ENCODE measurements at places on chromosomes 7 and 10. TPM values are rescaled to one million over a fixed set of nuclear protein-coding genes. Genes with fewer than 3 reads are reported as not detected.

The EN2 gene
- polyA plus RNA-seq = not detected

The DRGX gene
- not detected for polyA plus RNA-seq

DNA sequence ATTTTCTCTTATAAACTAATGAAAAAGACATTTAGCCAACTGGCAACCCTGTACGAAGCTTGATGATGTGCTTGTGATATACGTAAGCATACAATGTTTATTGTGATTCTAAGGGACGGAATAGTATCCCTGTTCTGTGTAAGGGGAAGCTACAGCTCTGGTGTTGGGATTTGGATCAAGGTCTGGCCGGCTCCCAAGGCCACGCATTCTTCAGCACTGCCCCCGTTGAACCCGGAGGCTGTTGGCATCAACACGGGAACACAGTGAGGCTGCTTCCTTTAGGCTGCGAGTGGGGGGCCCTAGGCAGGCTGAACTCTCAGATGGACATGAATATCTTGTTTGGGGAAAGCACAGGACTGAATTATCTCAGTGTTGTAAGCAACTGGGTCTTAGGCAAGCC, 180.6 kb downstream of the CAMK1D start:
- no peaks in the 10 kb centered on the region for H3K4me1 ChIP-seq
- no peak overlapping the region for H3K4me3 ChIP-seq
- no peaks in the 10 kb centered on the region for H3K36me3 ChIP-seq
- no peak overlapping the region for H3K27ac ChIP-seq
- no peaks in the 10 kb centered on the region for H3K27me3 ChIP-seq

DNA sequence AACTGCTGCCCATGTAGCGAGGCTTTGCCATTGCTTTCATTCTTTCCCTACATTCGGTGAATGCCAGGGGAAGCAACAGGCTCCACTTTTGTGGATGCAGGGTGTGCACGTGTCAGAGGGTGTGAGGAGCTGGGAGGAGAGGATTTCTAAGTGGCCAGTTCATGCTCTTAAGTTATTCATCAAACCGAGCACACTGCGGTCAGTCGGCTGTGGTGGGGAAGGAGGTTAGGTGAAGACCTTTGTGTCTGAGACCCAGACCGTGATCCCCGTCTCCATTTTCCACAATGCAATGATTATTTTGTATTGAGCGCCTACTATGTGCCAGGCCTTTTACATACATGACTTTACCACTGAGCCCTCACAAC, 438.6 kb upstream of the GALNT17 start:
- no peaks in the 10 kb centered on the region for H3K27me3 ChIP-seq
- no peak overlapping the region for H3K27ac ChIP-seq
- no peaks in the 10 kb centered on the region for H3K4me1 ChIP-seq

- no peak overlapping the region for H3K27ac ChIP-seq
- H3K36me3 ChIP-seq = no peaks in the 10 kb centered on the region
- DNase-seq = no peak
- H3K4me1 ChIP-seq = no peaks in the 10 kb centered on the region
- no peaks in the 10 kb centered on the region for H3K27me3 ChIP-seq
Observed at GRCh38 chr10:24777196-24777595, 53.5 kb upstream of the ARHGAP21 start.

The GIMAP5 gene
- polyA plus RNA-seq = 475 TPM

The TCF7L2 gene
- 1.8 TPM for polyA plus RNA-seq

The CCL24 gene
- not detected for polyA plus RNA-seq

The SPDYE3 gene
- polyA plus RNA-seq = 9.8 TPM

The LDB3 gene
- not detected for polyA plus RNA-seq

The GRID2IP gene
- not detected for polyA plus RNA-seq

DNA sequence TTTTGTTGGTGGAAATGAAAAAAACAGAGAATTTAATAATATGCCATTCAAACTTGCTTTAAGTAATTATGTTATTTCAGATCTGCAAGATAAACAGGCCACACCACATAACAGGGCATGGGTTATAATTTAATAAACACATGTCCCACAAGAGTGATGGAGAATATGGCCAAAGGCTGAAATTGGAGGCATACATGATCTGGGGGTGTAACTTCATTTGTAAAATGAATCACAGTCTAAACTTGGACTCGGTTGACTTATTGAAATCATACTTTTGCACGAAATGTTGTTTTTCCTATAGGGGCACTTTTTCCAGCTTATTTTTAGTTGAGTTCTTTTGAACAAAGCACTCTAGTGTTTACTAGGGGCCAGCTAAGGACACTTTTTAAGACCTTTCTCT, 151.6 kb downstream of the TMEM26 start:
- no peak overlapping the region for H3K27ac ChIP-seq
- H3K27me3 ChIP-seq = no peaks in the 10 kb centered on the region
- DNase-seq = no peak
- no peaks in the 10 kb centered on the region for H3K36me3 ChIP-seq

DNA sequence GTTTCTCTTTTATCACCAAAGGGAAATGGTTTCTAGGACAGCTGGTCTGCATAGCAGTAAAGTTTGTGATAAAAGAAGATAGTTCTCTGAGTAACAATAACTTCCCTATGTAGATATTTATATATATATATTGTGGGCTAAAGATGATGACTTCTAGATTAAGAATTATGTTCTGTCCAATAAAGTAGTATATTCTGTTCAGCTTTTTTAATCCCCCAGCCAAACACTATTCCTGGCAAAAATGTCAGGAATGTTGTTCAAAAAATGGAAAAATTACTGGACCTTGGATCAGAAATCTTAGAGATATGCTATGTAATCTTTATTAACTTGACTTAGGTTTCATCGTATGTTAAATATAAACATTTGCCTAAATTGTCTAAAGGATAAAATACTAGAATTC, 136.3 kb upstream of the GNAI1 start:
- H3K27me3 ChIP-seq = no peaks in the 10 kb centered on the region
- H3K27ac ChIP-seq = no peak overlapping the region
- no peaks in the 10 kb centered on the region for H3K36me3 ChIP-seq
- no peaks in the 10 kb centered on the region for H3K4me1 ChIP-seq
- H3K4me3 ChIP-seq = no peak overlapping the region
- no peak for DNase-seq

The HTR5A gene
- polyA plus RNA-seq = not detected

DNA sequence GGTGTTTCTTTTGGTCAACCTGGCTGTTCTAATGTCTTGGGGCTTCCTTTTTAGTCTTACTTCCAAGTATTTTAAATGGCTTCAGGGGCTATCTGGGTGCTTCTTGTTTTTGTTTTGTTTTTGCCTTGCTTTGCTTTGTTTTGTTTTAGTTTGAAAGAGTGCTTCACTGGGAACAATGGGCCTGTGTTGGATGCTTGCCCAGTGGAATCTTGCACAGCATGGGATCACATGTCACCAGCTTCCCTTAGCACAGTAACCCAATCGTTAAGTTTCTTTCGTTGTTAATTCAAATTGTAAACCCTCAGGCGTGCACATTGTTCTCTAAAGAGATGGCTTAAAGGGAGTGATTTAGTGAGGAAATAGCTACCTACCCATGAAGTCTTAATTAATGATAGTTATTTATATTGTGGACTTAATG, 8.9 kb downstream of the COL17A1 start:
- no peak overlapping the region for H3K4me3 ChIP-seq
- H3K36me3 ChIP-seq = no peaks in the 10 kb centered on the region
- H3K27ac ChIP-seq = no peak overlapping the region
- no peaks in the 10 kb centered on the region for H3K27me3 ChIP-seq

DNA sequence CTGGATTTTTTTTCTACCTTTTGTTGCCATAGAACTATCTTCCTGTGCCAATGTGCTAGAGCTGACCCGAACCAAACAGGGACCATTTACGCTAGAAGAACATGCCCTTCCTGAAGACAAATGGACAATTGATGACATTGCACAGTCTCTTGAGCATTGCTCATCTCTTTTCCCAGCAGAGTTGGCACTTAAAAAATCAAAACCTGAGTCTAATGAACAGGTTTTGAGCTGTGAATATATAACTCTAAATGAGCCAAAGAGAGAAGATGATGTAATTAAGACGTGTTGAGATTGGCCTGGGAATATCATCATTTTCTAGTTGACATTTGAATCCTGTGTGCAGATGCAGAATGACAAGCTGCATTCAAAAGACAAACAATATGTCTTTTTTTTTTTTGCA, 37.1 kb downstream of the TRUB1 start:
- no peaks in the 10 kb centered on the region for H3K27me3 ChIP-seq
- H3K36me3 ChIP-seq = no peaks in the 10 kb centered on the region
- DNase-seq = no peak
- H3K4me1 ChIP-seq = peaks cover 5% of the 10 kb centered on the region

GRCh38 chr7:2125931-2126330, 106.8 kb downstream of the MAD1L1 start:
- H3K27ac ChIP-seq = no peak overlapping the region
- DNase-seq = no peak
- no peaks in the 10 kb centered on the region for H3K36me3 ChIP-seq
- H3K4me3 ChIP-seq = no peak overlapping the region
- peaks cover 5% of the 10 kb centered on the region for H3K4me1 ChIP-seq

The AKR1E2 gene
- polyA plus RNA-seq = not detected

The THSD7A gene
- not detected for polyA plus RNA-seq

DNA sequence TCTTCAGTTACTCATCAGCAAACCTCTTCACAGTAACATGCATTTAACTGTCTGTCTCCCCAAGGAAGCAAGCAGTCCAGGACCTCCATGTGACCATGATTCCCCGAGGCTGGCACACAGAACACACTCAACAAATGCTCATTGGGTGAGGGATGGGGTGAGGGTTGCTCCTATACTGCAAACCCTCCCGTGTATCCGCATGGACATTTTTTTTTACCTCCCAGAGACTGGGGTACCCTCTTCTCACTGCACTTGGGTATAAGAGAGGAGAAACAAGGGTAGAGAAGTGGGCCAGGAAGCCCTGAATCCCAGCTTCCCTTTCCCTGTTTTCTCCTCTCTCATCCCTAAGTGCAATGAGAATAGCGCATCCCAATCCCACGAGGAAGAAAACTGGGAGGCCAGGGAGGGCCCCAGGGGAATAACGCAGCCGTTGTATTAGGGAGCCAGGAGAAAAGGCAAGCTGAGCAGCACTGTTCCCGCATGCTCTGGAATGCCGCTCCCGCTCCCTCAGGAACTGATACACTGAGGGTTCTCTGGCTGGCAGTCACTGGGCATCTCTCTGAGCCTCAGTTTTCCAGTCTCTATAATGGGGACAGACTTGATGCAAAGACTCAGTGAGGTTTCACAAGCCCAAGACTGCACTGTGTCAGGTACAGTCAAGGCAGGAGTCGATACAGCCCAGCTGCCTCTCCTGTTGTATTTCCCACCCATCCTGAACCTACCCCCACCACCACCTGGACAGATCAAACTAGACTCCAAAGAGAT, 134.6 kb downstream of the GRID1 start:
- no peaks in the 10 kb centered on the region for H3K36me3 ChIP-seq
- H3K4me3 ChIP-seq = no peak overlapping the region
- H3K27ac ChIP-seq = no peak overlapping the region
- DNase-seq = no peak

The ZPBP gene
- not detected for polyA plus RNA-seq

The OR13A1 gene
- 0.29 TPM for polyA plus RNA-seq

GRCh38 chr10:60008816-60009215, 102.5 kb upstream of the CCDC6 start:
- H3K36me3 ChIP-seq = no peaks in the 10 kb centered on the region
- H3K4me1 ChIP-seq = no peaks in the 10 kb centered on the region
- H3K4me3 ChIP-seq = no peak overlapping the region
- H3K27ac ChIP-seq = no peak overlapping the region

Measured in CD8-positive, alpha-beta memory T cell (primary cell).